H9 (cell line): ENCODE measurements at places on chromosomes 1 and 21.

GRCh38 chr1:92901126-92901525, 60.1 kb downstream of the DIPK1A start:
- DNase-seq = no peak
- H3K27ac ChIP-seq = no peak overlapping the region
- H3K4me1 ChIP-seq = no peaks in the 10 kb centered on the region

DNA sequence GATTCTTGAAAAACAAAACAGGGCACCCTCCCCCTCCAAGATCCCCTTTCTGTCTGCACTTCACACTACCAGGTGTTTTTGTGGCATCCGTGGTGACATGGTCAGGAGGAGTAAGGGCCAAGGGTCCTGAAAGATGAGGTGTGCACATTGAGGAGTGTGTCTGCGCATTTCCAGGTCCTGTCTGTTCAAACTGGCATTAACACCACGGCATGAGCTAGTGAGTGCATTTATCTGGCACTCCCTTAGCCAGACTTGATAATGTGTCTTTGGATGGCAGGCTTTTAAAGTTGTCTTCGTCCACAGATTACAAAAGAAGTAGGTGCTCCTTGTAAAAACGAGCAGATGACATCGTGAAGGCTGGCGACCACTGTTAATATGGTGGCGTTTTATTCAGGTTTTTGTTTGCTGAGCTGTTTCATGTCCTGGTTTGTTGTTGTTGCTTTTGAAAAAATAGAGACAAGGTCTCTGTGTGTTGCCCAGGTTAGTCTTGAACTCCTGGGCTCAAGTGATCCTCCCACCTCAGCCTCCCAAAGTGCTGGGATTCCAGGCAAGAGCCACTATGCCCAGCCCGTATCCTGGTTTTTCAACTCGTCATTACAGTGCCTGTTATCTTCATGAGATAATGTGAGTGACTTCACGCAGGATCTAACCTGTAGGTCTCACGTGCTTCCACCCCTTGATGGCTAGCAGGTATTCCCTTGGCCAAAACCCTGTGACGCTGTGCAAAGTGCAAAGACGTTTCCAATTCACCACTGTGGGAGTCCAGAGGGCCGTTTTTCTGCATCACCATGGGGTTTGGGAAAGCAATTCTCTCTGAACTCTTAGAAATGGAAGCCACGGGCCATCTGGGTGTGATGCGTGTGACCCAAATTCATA, 4.2 kb downstream of the TMEM51 start:
- H3K36me3 ChIP-seq = no peaks in the 10 kb centered on the region
- no peak overlapping the region for H3K4me3 ChIP-seq
- no peaks in the 10 kb centered on the region; the same call in 1 of the 2 replicates for H3K27me3 ChIP-seq
- no peaks in the 10 kb centered on the region for H3K4me1 ChIP-seq
- H3K27ac ChIP-seq = no peak overlapping the region

DNA sequence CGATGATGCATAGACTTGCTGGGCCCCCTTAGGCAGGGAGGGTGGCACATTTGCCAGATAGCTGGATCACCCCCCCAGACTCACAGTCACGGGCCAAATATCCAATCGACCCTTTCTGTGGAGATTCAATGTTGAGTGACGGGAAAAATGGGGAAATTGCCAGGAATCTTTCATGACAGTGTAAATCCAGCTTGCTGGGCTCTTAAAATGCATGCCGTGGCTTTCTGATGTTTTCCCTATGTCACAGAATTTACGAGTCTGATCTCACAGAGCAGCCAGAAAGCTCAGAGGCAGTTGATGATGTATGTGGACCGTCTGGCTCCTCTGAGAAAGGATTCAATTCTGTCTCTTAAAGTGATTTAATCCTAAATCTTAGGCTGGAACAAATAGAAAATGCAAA, 150.1 kb upstream of the ZNF644 start:
- no peaks in the 10 kb centered on the region for H3K27me3 ChIP-seq
- no peak overlapping the region for H3K27ac ChIP-seq
- H3K4me3 ChIP-seq = no peak overlapping the region
- H3K4me1 ChIP-seq = no peaks in the 10 kb centered on the region
- H3K36me3 ChIP-seq = no peaks in the 10 kb centered on the region

DNA sequence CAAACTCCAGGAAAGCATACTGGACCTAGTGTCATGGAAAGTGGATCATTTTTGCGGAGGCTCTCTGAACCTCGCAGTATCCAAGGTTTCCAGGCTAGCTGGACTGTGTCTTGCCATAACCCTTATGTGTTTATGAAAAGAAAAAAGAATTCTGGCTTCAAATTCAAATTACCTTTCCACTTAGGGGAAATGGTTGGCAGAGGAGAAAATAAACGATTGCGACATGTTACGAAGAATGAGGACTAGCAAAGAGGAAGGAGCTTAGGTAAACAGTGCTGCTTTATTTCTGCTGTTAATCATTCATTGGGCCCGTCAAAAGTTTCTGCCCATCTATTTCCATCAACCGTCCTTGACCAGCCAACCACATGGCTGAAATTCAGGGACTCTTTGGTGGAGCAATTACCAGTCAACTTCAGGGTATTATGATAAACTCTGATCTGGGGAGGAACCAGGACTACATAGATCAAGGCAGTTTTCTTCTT, at the start of gene C4BPA:
C4BPA (plus strand) TSS at position 342 of the 482 bp plus-strand sequence. CDS start 8,793 bp downstream, outside the sequence.
- no peaks in the 10 kb centered on the region for H3K4me1 ChIP-seq
- H3K36me3 ChIP-seq = no peaks in the 10 kb centered on the region
- no peak for DNase-seq
- no peak within 1 kb of the TSS for H3K27ac ChIP-seq

DNA sequence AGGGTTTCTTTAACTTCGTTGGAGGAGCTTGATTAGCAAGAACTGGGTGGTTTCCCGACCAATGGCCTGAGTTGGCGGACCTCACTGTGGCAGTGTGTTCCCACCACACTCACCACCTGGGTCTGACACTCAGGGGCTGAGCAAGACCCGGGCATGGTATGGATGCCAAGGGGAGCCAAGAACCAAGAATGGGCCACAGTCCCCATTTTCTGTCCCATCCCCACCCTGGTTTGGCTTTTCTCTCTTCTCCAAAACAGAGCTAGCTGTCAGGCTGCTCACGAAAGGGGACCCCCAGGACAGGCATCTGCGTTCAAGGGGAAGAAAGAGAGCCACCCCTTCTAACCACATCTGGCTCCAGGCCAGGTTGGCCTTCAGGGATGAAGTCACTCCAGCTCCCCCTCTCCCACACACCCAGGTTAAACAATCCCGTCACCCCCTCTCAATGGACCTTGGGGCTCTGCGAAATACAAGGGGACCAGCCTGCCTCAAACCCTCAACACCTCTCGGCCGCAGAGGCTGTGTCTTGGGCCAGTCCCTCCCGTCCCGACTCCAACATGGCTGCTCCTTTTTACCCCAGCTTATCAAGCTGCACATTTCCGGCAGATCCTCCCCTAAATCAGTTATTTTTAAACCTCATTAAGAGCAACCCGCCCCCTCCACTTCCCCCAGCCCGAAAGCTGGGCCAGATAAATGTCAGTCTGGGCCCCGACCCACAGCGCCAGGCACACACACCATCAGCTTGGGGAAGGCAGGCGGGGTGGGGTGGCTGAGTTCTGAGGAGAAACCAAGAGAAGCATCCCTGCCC, 3.4 kb downstream of the TAGLN2 start:
- no peak for DNase-seq
- no peaks in the 10 kb centered on the region; the same call in 1 of the 2 replicates for H3K4me1 ChIP-seq

DNA sequence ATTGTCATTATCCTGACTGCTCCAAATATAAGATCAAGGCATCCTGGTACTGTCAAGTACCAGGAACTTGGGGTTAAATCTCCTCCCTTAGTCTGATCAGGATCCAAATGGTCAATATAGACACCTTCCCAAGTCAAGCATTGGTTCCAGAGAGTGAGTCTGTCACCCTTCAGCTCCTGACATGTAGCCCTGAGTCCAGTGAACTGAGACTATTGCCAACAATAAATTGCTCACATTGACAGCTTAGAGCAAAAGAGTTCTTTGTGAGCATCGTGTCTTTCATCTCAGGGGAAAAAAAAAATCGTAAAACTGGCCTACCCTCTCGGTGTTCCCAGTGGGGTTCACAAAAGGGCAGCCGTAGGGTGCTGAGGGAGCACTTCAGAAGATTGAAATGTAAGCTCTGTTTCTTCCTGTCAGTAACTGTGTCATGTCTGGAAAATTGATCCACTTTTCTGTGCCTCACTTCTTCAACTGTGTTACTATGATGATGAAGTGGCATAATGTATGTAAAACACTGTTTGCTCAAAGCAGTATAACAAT, 228.5 kb downstream of the KCNH1 start:
- H3K36me3 ChIP-seq = no peaks in the 10 kb centered on the region
- no peak overlapping the region for H3K4me3 ChIP-seq
- no peak overlapping the region for H3K27ac ChIP-seq
- no peak for DNase-seq
- H3K4me1 ChIP-seq = no peaks in the 10 kb centered on the region

DNA sequence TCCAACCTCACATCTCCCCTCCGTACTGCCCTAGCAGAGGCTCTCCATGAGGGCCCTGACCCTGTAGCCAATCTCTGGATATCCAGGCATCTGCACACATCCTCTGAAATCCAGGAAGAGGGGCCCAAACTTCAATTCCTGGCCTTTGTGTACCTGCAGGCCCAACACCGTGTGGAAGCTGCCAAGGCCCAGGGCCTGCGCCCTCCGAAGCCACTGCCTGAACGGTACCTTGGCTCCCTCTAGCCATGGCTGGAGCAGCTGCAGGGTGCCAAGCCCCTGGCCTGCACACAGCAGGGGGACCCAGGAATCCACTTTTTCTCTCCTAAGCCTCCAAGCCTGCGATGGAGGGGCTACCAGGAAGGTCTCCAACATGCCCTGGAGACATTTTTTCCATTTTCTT, 84.2 kb downstream of the PTGER3 start:
- no peaks in the 10 kb centered on the region for H3K27me3 ChIP-seq
- H3K36me3 ChIP-seq = no peaks in the 10 kb centered on the region
- no peak overlapping the region for H3K27ac ChIP-seq
- H3K4me1 ChIP-seq = no peaks in the 10 kb centered on the region

- DNase-seq = no peak
- H3K27me3 ChIP-seq = no peaks in the 10 kb centered on the region
- H3K4me3 ChIP-seq = no peak overlapping the region
- H3K27ac ChIP-seq = no peak overlapping the region
- H3K36me3 ChIP-seq = no peaks in the 10 kb centered on the region
Measured at GRCh38 chr1:60972841-60973364, 109.5 kb upstream of the NFIA start.

GRCh38 chr1:63122079-63122478, 200.3 kb upstream of the FOXD3 start:
- DNase-seq = no peak
- H3K27ac ChIP-seq = no peak overlapping the region
- H3K36me3 ChIP-seq = no peaks in the 10 kb centered on the region
- H3K27me3 ChIP-seq = no peaks in the 10 kb centered on the region
- H3K4me1 ChIP-seq = peaks cover under 1% of the 10 kb centered on the region; the same call in 1 of the 2 replicates
- no peak overlapping the region for H3K4me3 ChIP-seq

DNA sequence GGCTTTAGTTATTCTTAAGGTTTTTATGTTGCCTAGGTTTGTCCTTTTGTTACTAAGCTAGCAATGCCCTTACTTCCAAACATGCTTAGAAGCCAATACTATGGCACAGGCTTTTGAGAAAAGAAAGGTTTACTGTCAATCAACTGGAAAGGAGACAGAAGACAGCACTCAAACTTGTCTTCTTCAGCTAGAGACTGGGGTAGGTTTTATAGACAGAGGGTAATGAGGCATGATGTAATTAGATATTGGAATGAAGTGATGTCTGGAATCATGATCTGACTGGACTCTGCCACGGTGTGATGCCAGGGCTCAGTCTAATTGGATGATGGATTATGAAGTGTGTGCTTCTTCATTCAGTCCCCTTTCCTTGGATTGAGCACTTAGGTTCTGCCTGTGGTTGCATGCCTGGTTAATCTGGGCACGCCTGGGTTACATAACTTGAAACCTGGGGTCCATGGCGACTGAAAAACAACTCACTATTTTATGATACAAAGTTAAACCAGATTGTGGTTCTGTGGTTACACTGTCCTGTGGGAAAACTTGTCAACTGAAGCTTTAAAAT, 625.8 kb downstream of the BRINP3 start:
- no peaks in the 10 kb centered on the region for H3K36me3 ChIP-seq
- no peaks in the 10 kb centered on the region for H3K4me1 ChIP-seq
- H3K27ac ChIP-seq = no peak overlapping the region
- no peak for DNase-seq
- 0 out of 2 replicates have a peak, but pooled peaks cover 3% of the 10 kb centered on the region for H3K27me3 ChIP-seq
